ENCODE measurements at places on chromosomes 13 and 19.

- DNase-seq, result no peak
Measured at GRCh38 chr19:46785054-46785979, 3.1 kb downstream of the SLC1A5 start.

- no peak for DNase-seq
Measured at GRCh38 chr13:91889641-91890040, 491.2 kb downstream of the GPC5 start.

DNA sequence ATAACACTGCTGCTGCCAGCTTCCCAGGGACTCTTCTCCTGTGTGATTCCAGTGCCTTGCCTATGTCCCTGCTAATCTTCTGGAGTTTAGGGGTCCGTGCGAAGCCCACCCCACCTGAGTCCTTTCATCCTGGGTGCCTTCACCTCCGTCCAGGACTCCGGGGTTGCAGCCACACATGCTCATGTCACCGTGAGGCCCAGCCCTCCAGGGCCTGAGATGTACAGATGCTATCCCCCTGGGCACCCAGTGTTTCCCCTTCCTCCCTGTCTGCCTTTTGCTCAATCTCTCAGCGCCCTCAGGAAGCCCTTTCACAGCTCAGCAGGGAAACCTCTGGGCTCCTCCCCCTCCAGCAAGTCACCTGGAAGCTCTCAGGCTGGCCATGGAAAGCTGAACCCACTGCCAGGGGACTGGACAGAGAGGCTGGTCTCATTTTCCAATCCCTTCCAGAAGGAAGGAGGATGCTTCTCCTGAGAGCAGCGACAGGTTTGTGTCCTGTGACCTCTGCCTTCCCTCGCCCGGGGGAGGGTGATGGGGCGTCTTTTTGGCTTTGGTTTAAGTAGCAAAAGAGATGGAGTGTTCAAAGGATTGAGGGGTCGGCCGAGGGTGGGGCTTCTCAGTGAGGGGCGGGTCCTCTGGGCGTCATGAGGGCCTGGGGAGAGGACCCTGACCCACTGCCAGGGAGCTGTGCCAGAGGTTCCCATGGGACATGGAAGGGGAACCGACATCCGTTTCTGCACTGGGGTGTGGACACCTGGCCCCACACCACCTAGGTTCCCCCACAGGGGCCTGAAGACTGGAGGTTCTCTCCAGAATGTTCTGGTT, 30.8 kb upstream of the TFDP1 start:
- DNase-seq, result no peak

GRCh38 chr19:6340493-6341201, 7.2 kb upstream of the ACER1 start:
- no peak for DNase-seq

GRCh38 chr19:32751066-32751465, 31.5 kb downstream of the TDRD12 start:
- DNase-seq, result no peak

- DNase-seq, result no peak
Measured at GRCh38 chr13:114074671-114075315, 57.6 kb downstream of the RASA3 start.

- no peak for DNase-seq
Measured at GRCh38 chr19:24069905-24070657, 16.9 kb upstream of the ZNF254 start.

DNA sequence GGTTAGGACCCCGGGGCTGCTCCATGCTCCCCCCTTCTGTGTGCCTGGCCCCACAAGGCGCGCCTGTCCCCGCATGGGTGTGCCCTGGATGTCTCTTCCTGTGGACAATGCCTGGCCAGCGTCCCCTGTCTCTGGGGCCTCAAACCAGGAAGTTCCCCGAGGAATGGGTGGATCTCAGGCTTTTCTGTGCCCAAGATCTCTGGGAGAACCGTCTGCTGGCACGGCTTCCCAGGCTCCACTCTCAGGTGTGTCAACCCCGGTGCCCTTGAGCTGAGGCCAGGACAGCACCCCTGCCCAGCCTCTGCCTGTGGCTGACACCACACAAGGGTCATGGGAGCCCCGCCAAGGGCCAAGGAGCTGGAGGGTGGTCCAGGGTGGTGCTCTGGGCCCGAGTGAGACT, 15.7 kb downstream of the ZNF444 start:
- no peak for DNase-seq

DNA sequence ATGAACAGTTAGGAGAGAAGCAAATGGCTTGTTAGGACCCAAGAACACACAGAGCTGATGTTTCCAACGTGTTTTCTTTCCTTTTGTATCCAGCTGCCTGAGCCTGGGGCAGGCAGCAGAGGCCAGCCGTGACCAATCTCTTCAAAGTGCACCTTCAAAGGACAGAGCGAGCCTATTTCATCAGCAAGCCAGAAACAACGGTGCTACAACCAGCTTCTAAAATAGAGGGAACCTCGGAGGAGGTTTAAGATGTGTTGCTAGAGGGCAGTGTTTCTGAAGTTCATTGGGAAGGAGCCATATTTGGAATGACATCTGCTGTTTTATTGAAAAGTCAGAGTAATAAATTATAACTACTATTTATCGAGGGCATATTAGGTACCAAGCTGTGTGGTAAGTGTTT, 56.2 kb upstream of the RFC3 start:
- DNase-seq, result no peak

DNA sequence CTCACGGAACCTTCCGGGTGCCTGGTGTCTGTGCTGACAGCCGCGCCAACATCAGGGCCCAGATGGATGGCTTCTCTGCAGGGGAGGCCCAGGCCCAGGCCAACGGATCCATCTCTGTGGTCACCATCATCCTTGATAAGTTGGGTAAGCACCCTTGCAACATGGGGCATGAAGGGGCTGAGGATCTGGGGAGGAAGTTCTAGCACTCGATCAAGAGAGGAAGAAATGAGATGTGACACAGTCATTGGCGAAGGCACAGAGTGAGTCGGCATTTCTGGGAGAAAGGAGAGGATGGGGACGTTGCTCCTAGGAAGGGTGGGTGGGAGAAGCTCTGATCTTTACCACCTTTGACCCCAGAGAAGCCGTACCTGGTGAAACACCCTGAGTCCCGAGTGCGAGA, 4.4 kb downstream of the CILP2 start:
- no peak for DNase-seq

GRCh38 chr19:3483226-3483628, at the start of gene SMIM44:
TSS of gene SMIM44 (minus strand) at chr19:3483441. CDS start at chr19:3483403, 38 bp downstream.
- DNase-seq, result no peak

GRCh38 chr13:30615866-30616541, 1.7 kb upstream of the USPL1 start:
- peak; percentile 71 for DNase-seq

DNA sequence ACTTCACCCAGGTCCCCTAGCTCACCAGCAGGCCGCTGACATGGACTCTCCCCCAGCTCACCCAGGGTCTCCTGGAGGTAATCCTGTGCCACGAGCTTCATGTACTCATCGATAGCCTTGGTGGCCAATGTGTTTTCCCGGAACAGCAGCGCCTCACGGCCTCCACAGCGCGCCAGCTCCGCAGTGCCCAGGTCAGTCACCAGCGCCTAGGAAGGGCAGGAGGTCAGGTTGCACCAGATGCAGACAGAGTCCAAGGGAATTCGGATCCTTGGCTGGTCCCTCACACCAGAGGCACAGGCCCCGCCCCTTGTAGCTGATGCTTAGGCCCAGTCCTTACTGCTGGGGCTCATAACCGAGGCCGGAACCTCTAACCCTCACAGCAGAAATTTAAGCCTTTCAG, 6.7 kb upstream of the WIZ start:
- DNase-seq, result no peak

DNA sequence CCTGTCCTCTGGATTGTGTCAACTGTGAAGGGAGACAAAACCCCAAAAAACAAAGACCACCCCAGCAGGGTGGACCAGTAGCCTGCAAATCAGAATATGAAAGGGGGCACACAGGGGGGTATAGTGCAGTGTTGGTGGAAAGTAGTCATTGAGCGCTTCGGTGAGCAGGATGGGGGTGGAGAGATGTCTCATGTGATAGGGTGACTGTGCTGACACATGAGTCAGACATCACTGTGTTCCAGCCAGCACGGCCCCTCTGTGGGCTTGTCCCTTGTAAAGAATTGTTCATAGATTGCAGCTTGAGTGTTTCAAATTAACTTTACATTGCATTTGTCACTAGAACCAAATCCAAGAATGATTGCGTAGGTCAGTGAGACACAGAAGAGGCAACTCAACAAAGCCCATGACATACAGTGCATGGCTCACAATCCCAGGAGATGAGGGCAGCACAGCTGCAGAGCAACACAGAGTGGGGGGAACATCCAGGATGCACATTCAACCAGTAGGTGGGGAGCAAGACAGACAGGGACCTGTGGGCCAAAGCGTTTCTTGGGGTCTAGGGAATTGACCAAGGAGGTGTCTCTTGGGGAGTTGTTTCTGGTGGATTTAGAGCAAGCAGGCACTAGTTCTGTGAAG, 7.5 kb downstream of the ZNF440 start:
- no peak for DNase-seq

DNA sequence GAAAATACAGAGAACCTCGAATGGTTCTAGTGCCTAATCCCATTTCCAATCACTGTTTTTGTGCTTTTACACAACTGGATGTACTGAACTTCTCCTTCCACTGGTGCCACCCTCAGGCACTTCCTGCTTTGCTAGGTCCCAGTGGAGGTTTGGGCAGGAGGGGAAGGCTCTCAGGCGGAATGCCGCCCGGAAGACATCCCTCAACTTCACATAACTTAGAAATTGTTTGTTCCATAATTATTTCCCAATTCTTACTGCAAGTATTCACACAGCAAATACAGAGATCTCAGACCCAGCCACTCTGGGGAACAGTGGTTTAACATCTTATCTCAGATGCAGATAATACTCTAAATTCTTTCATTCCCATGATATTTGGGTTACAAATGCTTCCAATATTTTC, 195.7 kb upstream of the IPO5 start:
- DNase-seq, result no peak

All from CD4-positive, CD25-positive, alpha-beta regulatory T cell (primary cell).